ENCODE measurements at places on chromosomes 3 and 15.

DNA sequence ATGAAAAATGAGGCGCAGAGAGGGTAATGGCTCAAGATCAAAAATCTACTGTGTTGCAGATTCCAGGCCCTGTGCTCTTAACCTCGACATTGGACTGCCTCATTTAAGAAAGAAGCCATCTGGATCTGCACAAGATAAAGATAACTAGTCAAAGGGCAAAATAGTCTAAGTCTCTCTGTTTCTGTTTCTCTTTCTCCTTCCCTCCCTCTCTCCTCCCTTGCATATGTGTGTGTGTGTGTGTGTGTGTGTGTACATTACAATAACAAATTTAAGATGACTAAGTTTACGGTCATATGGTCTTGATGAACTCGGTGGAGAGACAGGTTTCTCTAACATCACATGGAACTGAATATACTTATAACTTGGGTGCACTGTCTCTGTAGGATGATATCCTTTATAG is 69.2 kb downstream of the MEIS2 start:
- no peak for DNase-seq

GRCh38 chr3:45355351-45355750 is 33.0 kb upstream of the LARS2 start:
- no peak for DNase-seq

DNA sequence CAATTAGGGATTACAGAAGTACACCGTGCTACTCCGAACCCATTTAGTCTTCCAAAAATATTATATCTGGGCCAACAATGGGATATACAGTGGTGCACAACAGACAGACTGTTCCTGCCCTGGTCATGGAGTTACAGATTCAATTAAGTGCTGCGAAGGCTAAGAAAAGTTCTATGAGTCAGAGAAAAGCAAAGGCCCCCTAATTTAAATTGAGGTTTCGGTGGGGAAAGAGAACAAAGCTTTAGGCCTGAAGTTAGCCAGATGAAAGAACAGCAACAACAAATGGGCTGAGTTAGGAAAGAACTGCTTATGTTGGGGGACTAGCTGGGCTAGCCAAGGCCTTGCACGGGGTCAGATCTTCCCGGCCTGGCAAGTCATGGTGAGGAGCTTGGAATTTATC is 131.8 kb downstream of the MDFIC2 start:
- no peak for DNase-seq

- DNase-seq: no peak
Measured at GRCh38 chr3:67524046-67524445, 130.4 kb downstream of the SUCLG2 start.
